Lung (tissue), 17 donors: ENCODE measurements at places on chromosomes 4 and X. TPM values are rescaled to one million over a fixed set of nuclear protein-coding genes. Genes with fewer than 3 reads are reported as not detected.

SULT1E1 gene
- polyA plus RNA-seq = 4.1 TPM

PLAC1 gene
- polyA plus RNA-seq = 0.63 TPM

RWDD4 gene
- polyA plus RNA-seq = 13.5 TPM

PLP1 gene
- 0.15 TPM for polyA plus RNA-seq

- DNase-seq = no peak
These were observed 98.1 kb upstream of the OTUD4 start for GRCh38 chr4:145278341-145279121.

DNA sequence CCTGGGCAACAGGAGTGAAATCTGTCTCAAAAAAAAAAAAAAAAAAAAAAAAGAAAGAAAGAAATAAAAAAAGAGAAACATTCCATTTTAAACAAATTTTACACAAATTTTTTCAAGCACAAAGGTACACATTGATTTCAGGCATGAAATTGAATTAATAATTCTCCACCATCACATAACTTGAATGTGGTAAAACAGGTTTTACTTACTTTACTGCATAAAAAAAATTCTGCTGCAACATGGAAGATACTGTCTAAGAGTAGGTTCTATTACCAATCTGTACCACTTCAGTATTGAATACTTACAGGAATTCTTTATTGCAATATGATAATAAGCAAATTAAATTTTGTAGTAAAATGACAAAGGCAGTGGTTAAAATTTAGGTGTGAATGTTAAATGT lies 271.6 kb upstream of the ARSJ start:
- DNase-seq = no peak
